SK-N-MC (cell line): ENCODE measurements at places on chromosomes 5 and 9.

DNA sequence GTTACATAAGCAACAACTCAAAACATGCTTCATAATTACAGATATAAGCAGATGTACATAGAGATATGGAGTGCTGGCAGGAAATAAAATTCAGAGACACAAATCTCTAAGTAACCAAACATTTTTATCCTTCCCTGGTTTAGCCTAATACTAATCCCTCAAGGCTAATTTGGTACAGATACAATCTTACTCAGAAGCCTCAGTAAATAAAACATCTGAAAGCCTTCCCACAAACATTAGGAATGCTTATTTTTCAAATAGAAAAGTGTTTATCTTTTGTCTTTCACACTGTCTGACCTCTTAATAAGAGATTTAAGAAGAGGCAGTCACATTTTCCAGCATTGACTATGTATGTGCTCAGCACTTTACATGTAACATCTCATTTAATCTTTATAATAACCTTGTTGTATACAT lies 399.4 kb downstream of the ARRDC3 start:
- peak; percentile 51 for DNase-seq

DNA sequence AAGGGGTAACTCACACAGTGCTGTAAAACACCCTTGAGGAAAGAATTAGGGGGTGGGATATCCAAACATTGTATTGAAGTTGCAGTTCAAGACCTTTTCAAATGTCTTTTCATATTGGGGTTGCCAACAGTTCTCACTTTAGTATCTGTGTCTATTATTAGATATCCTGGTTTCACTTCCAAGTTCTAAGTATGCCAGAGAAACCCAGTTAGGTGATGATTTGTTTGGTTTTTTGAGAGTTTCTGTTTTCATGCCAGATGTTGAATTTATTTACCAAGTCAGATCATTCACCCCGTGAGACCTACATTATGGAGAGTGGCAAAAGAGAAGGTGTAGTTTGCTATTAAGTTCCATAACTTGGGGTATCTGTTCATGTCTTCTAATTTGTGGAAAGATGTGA lies 64.5 kb downstream of the C9orf152 start:
- DNase-seq, result no peak

DNA sequence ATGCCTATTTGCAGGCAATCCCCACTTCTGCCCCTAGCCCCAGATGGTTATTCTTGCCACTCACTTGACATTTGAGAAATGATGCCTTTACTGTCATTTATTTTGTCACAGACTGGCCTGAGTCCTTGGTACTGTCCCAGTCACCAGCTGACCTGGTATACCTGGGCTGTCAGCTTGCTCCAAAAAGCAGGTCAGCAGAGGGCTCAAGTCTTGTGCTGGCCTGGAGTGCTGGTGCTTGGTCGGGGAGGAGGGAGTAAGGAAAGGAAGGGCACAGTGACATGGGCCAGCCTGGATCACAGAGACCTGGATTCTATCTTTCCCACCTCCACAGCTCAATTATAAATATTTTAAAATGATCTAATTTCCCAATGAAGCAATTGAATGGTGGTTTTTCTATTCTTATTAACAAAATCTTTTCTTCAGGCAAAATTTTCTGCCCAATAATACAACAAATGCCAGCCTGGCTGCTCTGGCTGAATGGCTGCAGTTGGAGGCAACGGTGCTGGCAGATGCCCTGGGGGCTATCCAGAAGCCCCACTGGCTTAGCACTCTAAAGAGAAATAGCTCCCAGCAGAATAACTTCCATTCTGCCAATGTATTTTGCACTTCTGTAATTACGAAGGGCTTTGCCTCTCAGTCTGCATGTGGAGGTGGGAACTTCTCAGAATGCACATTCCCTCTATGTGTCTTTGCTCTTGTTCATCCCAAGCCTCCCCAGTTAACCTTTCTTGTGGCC lies 160.6 kb downstream of the GADD45G start:
- no peak for DNase-seq

DNA sequence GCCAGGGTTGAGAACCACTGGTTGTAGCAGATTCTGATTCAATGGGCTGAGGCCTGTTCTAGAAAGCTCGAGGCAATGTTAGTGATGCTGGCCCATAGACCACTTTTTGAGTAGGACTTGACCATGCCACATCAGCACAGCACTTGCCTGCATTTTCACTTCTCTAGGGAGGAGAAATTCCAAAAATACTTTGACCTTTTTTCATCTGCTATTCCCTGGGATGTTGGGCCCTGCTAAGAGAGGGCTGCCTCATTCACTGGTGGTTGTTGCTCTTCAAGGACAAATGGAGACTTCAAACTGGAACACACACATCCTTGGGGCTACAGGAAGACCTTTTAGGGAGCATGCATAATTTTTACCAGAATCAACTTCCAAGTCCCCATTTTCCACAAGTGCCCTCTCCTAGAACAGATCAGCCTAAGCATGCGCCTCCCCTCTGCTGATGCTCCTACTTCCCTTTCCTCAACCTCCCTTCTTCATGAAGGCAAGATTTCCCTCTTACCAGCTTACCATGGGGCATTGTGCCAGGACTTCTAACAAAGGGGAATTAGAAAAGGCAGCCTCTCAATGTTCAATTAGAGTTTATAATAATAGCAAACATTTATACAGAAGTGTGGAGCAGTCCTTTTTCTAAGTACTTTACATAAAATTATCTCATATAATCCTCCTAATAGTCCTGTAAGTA lies 12.7 kb upstream of the TGFBI start:
- DNase-seq, result no peak

- DNase-seq, result no peak
These were observed 23.9 kb upstream of the CPLX2 start for GRCh38 chr5:175847503-175847902.

- no peak for DNase-seq
These were observed 601.5 kb downstream of the IRX1 start for GRCh38 chr5:4197151-4197550.

GRCh38 chr5:141713616-141714309 lies 31.7 kb upstream of the ARAP3 start:
- no peak for DNase-seq

- DNase-seq, result no peak
These were observed 647.7 kb upstream of the ITGA1 start for GRCh38 chr5:52139888-52140615.

DNA sequence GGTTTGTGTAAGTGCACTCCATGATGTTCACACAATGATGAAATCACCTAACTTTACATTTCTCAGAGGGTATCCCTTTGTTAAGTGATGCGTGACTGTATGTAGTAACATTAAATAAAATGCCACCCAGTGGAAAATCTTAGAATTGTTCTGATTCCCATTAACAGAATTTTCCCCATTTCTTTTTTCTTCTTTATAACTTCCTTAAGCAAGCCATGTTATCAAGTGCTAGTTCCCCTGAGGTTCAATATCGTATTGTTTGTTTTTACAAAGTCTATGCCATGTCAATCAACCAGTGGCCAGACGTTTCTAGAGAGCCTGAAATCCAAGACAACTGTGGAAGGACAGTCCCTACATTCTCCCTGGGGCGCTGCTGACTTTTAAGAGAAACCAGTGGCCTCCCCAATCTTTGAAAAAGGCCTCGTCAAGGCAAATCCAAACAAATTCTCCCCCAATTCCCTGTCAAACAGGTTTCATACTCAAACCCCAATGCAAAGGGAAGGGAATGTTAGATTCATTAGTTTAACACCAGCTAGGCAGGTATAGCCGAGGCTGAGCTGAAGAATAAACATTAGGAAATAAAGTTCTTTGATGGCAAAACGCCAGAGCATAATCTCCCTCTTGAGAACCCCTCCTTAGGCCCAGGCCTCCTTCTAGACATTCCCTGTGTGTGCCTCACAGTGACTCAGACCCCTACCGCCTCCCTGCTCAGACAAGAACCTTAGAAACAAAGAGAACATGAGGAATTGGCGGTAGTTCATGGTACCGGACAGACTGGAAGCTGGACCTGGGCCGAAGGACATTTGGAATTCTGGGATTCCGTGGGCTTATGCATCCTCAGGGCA lies 198.7 kb downstream of the GNA14 start:
- no peak for DNase-seq

GRCh38 chr5:151007430-151008209 lies 12.8 kb upstream of the GPX3 start:
- no peak for DNase-seq

- no peak for DNase-seq
These were observed 809.2 kb upstream of the ZNF608 start for GRCh38 chr5:125555591-125555990.

- DNase-seq, result no peak
These were observed at the start of gene UNC5A for GRCh38 chr5:176810081-176810597. Gene UNC5A, plus strand, starts transcription at chr5:176810559. Its CDS starts 192 bp downstream, at chr5:176810751.

DNA sequence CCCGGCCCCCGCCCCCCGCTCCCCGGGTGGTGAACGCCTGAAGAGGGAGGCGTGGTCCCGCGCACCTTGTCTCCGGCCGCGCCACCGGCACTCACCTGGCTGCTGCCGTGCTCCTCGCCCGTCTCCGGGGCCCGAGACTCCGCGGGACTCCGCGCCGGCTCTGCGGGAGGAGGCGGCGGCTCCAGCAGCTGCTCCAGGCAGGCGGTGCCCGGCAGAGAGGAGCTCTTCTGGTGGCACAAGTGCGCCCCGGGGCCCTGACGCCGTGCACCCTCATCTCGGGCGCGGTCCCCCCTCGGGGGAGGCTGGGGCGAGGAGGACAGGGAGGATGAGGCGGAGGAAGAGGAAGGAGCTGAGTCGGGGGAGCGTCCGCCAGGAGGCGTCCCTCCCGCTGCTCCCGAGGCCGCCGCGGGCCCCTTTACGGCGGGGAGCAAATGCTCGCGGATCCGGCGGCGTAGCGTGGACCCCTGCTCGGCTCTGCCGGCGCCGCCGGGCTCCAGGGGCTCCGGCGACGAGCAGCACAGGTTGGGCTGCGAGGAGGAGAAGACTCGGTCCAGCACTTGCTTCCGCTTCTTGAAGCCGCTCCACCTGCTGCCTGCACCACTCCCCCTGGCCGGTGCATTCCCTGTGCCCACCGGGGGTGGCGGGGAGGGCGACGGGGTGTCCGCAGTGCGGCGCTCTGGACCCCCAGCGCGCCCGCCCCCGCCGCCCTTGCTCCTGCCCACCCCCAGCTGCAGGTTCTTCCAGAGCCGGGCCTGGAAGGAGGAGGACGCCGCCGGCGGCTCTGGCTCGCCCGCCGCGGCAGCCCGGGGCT lies 928 bp downstream of the MCTP1 start:
- no peak for DNase-seq

DNA sequence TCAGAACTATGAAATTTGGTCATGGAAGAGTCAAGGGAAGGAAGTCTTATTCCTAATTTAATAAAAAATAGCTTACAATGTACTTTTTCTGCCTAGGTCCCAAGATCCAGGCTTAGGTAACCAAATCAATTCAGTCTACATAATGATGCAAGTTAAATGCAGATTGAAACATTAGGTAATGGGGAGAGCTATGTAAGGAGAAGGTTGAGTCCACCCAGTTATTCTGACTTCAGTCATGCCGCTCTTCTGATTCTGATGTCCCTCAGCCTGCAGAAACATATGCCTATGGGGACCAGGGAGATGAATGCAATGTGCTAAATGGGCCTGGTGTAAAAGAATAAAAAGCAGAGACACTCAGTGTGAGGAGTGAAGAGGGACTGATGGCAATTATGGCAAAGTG lies 63.9 kb downstream of the MAMDC2 start:
- DNase-seq, result no peak

DNA sequence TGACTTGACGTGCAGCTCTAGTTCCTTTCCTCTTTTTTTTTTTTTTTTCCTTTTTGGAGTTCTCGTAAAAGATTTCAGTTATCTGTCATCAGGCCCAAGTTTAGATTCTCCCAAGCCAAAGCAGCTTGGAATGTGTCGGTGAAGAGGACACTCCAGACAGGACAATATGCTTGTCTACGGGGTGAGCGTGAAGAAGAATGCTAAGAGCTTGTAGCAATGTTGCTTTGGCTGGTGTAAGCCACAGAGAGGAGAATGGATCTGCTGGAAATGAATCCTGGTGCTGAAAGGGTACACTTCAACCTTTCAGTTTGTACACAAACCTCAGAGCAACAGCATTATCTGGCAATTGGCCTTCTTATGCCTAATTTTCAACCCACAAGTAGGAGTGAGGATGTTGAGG lies 92.4 kb downstream of the ISL1 start:
- DNase-seq, result no peak

DNA sequence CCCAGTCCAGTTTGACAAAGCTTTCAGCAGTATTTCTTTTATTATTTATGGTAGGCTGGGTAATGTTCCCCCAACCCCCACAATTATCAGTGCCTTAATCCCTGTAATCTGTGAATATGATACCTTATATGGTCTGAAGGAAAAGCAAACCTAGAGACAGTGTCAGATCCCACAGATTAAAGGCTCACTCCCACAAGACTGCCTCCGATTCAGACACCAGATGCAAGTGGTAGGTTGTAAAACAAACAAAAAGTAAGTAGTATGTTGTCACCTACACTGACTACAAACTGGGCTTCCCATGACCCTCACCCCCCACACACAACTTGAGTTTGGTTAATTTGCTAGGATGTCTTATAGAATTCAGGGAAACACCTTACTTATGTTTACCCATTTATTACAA lies 201.2 kb downstream of the NSG2 start:
- no peak for DNase-seq

GRCh38 chr5:172791286-172791685 lies 20.3 kb upstream of the DUSP1 start:
- no peak for DNase-seq

- no peak for DNase-seq
These were observed 67.2 kb upstream of the CD180 start for GRCh38 chr5:67263656-67264408.

DNA sequence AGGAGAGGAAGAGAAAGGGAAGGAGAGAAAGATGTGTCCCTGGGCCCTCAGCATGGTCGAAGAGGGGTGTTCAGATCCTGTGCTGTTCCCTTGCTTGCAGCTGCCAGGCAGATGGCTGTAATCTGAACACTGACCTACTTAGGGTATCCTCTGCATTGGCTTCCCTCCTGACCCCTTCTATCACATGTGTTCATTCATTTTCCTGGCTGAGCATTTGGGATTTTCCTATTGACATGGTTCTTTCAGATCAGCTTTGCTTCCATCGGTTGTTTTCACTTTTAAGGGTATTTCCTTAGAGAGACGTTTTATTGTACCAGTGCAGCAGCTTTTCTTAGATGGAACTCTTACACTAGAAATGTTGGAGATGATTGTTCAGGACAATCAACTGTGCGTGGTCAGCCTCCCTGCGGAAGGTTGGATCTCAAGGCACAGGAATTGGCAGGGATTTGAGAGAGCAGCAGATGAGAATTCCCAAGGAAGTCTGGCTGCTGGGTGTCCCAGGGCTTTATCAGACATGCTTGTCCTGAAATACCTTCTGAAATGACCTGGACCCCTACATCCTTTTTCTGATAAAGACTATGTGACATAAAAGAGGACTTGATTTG lies 26.0 kb downstream of the ACTBL2 start:
- DNase-seq, result no peak

DNA sequence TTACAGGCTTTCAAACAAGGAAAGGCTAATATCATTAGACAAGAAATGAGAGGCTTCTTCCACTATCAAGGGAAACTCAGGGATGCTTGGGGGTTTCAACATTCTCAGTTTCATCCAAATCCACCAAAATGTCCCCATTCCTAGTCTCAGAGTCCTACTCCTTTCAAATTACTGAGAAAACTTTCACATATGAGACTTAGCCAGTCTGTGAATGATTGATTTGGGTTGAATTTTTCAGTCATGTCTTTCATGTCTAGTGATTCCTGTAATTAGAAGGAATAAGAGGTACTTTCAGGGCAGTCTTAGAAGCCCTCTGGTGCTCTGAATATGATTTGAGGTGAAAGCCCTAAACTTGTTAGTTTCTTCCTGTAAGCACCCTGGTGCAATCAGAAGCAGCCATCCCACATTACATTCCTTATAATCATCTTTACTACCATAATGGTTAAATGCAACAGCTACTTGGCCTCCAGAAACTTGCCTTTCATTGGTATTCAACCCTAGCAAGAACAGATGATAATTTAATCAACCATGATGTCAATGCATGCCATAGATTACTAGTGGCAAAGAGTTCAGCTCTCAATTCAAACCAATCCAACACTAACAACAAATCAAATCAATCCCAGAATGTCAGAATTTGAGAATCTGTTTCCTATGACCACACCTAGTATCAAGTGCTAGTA lies 50.7 kb upstream of the RIC1 start:
- DNase-seq, result no peak
